Aorta (tissue), 5 donors: ENCODE measurements at places on chromosomes 13 and 19.
A peak's percentile ranks its signal among the peaks of the same experiment; 100 is the strongest.

GRCh38 chr13:31556376-31556775 lies 182.9 kb upstream of the RXFP2 start:
- DNase-seq, result no peak

GRCh38 chr19:39838569-39838968 lies 4.6 kb upstream of the DYRK1B start:
- no peak for DNase-seq

- no peak for DNase-seq
Measured at GRCh38 chr19:5553892-5554291, 13.9 kb downstream of the TINCR start.

DNA sequence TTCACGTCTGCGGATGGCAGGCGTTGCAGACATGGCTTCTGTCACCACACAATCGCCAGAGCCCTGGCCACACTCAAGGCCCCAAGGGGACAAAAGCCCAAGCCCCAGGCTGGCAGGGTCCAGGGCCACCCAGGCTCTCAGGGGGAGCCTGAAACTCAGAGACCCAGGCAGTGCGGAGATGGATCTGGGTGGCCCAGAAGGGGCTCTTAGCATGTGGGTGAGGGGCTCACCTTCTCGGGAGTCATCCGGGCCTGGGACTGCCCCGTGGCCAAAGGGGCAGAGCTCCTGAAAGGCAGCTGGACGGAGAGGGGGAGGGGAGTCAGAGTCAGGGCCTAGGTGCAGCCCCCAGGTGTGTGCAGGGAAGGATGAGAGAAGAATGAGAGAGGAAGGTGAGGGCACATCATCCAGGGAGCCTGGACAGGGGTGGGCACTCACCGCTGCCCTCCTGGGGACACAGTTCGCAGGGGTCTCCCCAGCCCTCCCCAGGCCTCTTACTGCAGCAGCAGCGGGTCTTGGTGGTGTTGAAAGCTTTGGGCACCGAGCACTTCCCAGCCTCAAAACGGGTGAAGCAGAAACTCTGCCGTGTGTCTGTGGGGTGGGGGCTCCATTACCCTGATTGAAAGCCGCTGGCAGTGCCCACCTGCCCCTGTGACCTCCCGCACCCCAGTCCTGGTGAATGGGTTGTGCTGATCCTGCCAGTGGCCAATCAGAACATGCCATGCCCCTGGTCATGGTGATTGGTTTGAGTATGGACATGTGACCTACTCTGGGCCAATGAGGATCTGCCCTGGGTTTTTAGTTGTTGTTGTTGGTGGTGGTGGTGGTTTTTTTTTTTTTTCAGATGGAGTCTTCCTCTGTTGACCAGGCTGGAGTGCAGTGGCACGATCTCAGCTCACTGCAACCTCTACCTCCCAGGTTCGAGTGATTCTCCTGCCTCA lies 37.4 kb downstream of the CCL25 start:
- no peak for DNase-seq

- DNase-seq, result no peak
Measured at GRCh38 chr19:58037927-58038687, 4.3 kb downstream of the ZSCAN1 start.

- no peak for DNase-seq
Measured at GRCh38 chr13:54742984-54743383, 1714.4 kb downstream of the OLFM4 start.

DNA sequence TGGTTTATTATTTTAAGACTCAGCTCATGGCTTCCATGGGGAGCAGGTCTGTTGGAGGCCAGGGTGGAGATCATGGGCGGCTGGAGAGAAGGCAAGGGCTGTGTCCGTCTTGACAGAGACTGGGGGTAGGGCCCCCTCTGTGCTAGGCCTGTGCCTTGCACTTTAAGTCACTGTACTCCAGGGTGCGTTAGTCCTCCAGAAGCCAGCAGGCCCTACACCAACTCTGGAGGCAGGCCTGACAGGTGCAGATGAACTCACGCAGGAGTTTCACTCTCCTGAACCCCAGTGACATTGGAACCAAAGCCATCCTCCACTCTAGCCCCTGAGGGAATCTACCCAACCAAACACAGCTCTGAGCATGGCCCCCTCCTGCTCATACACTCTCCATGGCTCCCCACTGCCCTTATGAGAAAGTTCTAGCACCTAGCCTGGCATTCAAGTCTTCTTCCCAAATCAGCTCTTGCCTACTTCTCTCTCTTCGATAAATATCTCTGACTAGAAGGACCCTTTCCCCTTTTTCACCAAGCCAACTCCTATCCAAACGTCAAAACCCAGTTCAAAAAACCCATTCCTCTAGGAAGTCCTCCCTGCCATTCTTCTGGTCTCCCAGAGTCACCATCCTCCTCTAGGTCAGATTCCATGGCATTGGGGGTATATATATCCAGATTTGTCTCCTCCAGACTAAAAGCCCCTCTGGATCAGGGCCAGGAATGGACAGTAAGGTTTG lies 15.1 kb downstream of the MEF2B start:
- DNase-seq, result no peak

- DNase-seq, result peak; percentile 81
Measured at GRCh38 chr19:39032063-39032918, at the start of gene FBXO27. Gene FBXO27, minus strand, starts transcription at chr19:39032549. Its CDS starts 322 bp downstream, at chr19:39032227.

- DNase-seq, result peak; percentile 84
Measured at GRCh38 chr19:4988770-4989251, 19.9 kb downstream of the KDM4B start.

- no peak for DNase-seq
Measured at GRCh38 chr19:6847828-6848200, 39.6 kb upstream of the ADGRE1 start.
